ENCODE measurements at places on chromosomes 2 and 18. TPM values are rescaled to one million over a fixed set of nuclear protein-coding genes. Genes with fewer than 3 reads are reported as not detected.

LONRF2 gene
- under 0.01 TPM for total RNA-seq

IL1R1 gene
- 87.9 TPM for total RNA-seq

IL36G gene
- total RNA-seq: not detected

MAP3K20 gene
- 55.0 TPM for total RNA-seq

BOLL gene
- not detected for total RNA-seq

PPP1CB gene
- 127 TPM for total RNA-seq

PARD6G gene
- 0.22 TPM for total RNA-seq

ABCG5 gene
- total RNA-seq: not detected

TRAPPC12 gene
- total RNA-seq: 70.4 TPM

LOXHD1 gene
- total RNA-seq: not detected

- peak; percentile 44 for DNase-seq
- no peaks in the 10 kb centered on the region for H3K36me3 ChIP-seq
- no peaks in the 10 kb centered on the region for H3K4me1 ChIP-seq
- no peak overlapping the region for H3K4me3 ChIP-seq
- 0 out of 2 replicates have a peak, but pooled peaks cover 7% of the 10 kb centered on the region for H3K27me3 ChIP-seq
Measured at GRCh38 chr2:80326214-80326613, 21.7 kb upstream of the LRRTM1 start.

- H3K4me1 ChIP-seq: peaks cover 4% of the 10 kb centered on the region
- H3K27ac ChIP-seq: no peak overlapping the region
- DNase-seq: no peak
Measured at GRCh38 chr2:147888680-147889079, 43.9 kb downstream of the ACVR2A start.

DNA sequence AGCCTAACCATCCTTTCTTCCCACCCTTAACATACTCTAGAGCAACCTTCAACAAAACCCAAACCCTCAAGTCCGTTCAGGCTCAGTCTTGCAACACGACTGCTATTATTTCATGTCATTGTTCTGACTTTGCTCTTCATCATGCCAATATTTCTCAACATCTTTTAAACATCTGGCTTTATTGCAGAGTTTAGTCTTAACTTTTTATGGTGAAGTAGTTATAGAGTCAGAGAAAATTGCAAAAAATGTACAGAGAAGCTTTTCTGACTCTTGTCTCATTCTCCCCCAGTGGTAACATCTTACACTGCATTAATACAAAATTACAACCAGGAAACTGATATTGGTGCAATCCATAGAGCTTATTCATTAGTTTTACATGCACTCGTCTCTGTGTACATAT, 3.9 kb downstream of the MARCO start:
- H3K27ac ChIP-seq: no peak overlapping the region
- no peaks in the 10 kb centered on the region for H3K36me3 ChIP-seq
- peaks cover 30% of the 10 kb centered on the region for H3K27me3 ChIP-seq
- peak; percentile 11 for DNase-seq
- no peak overlapping the region for H3K4me3 ChIP-seq

DNA sequence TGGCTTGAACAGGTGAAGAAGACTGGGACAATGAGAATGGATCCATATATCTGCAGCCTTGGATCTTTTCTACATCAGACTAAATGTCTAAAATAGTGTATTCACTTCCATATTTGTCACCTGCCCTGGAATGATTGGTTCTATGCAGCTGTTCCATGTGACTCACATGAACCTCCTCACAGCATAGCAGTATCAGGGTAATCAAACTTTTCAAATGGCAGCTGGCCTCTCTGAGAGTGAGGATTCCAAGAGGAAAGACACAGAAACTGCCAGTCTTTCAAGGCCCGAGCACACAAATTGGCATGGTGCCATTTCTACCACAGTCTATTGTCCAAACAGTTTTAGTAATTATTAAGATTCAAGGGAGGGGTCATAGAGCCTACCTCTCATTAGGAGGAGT, 859.3 kb downstream of the BCL11A start:
- H3K27me3 ChIP-seq: no peaks in the 10 kb centered on the region
- no peaks in the 10 kb centered on the region for H3K36me3 ChIP-seq
- no peaks in the 10 kb centered on the region for H3K4me1 ChIP-seq
- no peak for DNase-seq
- H3K27ac ChIP-seq: no peak overlapping the region
- H3K4me3 ChIP-seq: no peak overlapping the region

DNA sequence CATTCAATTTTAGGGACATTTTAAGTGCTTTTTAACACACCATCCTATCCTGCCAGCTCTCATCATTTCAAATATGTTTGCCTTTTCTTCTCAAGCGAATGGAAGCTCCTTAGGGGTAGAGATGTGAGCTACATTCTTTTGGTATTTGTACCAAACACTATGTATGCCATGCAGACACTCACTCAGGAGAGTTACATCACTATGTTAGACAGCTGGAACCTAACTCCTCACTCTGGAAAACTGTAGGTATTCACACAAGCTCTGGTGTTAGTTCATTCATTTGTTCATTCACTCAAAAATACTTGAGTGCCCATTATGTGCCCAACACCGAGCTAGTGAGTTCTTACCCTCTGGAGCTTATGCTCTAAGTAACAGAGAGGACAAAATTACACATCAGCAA, 26.4 kb upstream of the RNU4ATAC start:
- H3K4me1 ChIP-seq: peaks cover 61% of the 10 kb centered on the region
- no peak for DNase-seq
- H3K27me3 ChIP-seq: no peaks in the 10 kb centered on the region
- H3K36me3 ChIP-seq: 0 out of 2 replicates have a peak, but pooled peaks cover 3% of the 10 kb centered on the region
- 0 out of 2 replicates have a peak overlapping the region, but pooled peaks have one; percentile 10 for H3K4me3 ChIP-seq

GRCh38 chr2:72926368-72926767, 9.0 kb downstream of the EMX1 start:
- H3K27me3 ChIP-seq: peaks cover 86% of the 10 kb centered on the region
- H3K4me3 ChIP-seq: no peak overlapping the region
- no peak for DNase-seq
- H3K4me1 ChIP-seq: peaks cover 5% of the 10 kb centered on the region
- H3K27ac ChIP-seq: no peak overlapping the region

- H3K4me1 ChIP-seq: peaks cover 6% of the 10 kb centered on the region
- H3K4me3 ChIP-seq: no peak overlapping the region
- H3K27ac ChIP-seq: no peak overlapping the region
- no peak for DNase-seq
Measured at GRCh38 chr18:55844382-55844781, 256.4 kb upstream of the TCF4 start.

DNA sequence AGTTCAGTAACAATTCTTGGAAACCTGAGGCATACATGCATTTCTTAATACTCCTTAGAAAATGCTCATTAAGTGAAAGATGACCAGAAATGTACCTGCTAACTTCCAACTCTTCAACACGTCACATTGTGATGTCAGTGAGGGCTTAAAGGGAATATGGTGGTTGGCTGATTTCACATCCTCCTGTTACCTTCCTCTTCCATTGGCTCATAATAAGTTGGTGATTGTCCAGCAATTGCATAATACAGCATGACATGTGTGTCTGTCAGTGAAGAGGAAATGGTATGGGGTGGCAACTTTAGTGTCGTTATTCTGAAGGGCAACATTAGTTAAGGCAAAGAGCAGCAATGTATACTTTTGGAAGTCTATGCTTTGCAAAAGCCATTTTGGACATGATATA, 26.0 kb downstream of the PLEK start:
- no peaks in the 10 kb centered on the region for H3K36me3 ChIP-seq
- H3K4me3 ChIP-seq: no peak overlapping the region
- no peak for DNase-seq

DNA sequence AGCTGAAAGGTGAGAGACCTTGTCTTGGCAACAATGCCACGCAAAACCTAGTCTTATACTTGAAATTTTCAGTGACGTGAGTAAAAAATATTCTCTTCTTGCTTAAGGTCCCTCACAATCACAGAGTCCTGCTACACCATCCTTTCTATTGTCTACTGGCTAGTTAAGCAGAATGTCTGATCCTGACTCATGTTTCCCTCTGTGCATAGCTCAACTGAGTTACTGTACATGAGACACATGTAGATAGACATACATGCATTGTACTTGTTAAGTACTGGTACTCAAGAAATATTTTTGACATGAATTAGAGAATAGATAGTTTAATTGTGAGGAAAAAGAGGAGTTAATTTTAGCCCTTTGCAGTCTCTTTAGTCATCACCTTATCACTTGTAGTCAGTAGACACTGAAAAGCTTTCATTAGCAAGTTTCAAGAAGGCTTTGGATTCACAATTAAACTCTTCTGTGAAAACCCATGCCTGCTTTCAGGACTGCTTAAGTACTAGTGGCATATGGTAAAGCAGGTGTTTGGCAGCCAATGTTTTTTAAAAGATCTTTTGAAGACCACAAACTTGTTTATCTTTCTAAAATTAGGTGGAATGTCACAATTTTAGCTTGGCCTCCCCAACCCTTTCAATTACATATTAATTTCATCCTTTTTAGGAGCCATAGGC, 158.7 kb upstream of the CCDC150 start:
- DNase-seq: peak; percentile 72
- H3K4me1 ChIP-seq: peaks cover 44% of the 10 kb centered on the region
- no peaks in the 10 kb centered on the region for H3K36me3 ChIP-seq

- peak; percentile 80 for DNase-seq
- H3K4me3 ChIP-seq: no peak overlapping the region
- no peaks in the 10 kb centered on the region for H3K36me3 ChIP-seq
- H3K27ac ChIP-seq: no peak overlapping the region
Measured at GRCh38 chr2:26770986-26771586, 7.0 kb downstream of the SLC35F6 start.

GRCh38 chr2:240703417-240704341, 12.0 kb downstream of the AQP12A start:
- no peak overlapping the region for H3K4me3 ChIP-seq
- DNase-seq: no peak
- no peaks in the 10 kb centered on the region for H3K36me3 ChIP-seq
- H3K27ac ChIP-seq: no peak overlapping the region
- peaks cover 38% of the 10 kb centered on the region for H3K27me3 ChIP-seq

DNA sequence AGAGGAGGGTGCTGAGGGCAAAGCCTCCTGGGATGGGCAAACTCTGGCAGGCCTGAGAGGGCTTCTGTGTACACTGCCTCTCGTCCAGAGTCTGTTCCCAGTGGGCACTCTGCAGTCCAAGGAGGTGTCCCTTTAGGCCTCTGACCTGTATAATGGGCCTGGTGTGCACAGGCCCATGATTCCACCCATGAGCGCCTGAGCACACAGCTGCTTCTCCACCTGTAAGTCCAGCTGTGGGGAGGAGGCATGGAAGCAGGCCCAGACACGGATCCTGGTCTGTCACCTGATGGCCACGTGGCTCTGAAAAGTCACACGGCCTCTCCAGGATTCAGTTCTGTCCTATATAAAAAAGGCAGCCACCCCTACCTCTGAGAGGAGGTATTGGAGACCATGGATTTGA, 57.0 kb downstream of the PARD6G start:
- no peak overlapping the region for H3K27ac ChIP-seq
- DNase-seq: no peak
- H3K36me3 ChIP-seq: no peaks in the 10 kb centered on the region
- no peaks in the 10 kb centered on the region for H3K4me1 ChIP-seq
- no peak overlapping the region for H3K4me3 ChIP-seq

DNA sequence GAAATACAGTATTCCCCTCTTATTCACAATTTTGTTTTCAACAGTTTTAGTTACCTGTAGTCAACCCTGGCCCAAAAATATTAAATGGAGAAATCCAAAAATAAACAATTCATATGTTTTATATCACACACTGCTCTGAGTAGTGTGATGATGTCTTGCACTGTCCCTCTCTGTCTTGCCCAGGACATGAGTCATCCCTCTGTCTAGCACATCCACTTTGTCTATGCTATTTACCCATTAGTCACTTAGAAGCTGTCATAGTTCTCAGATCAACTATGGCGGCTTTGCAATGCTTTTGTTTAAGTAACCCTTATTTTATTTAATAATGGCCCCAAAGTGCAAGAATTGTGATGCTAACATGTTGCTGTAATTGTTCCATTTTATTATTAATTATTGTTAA, 380.6 kb upstream of the REG3G start:
- no peaks in the 10 kb centered on the region for H3K36me3 ChIP-seq
- H3K27me3 ChIP-seq: no peaks in the 10 kb centered on the region
- no peak for DNase-seq
- H3K27ac ChIP-seq: no peak overlapping the region
- H3K4me1 ChIP-seq: no peaks in the 10 kb centered on the region
- no peak overlapping the region for H3K4me3 ChIP-seq

DNA sequence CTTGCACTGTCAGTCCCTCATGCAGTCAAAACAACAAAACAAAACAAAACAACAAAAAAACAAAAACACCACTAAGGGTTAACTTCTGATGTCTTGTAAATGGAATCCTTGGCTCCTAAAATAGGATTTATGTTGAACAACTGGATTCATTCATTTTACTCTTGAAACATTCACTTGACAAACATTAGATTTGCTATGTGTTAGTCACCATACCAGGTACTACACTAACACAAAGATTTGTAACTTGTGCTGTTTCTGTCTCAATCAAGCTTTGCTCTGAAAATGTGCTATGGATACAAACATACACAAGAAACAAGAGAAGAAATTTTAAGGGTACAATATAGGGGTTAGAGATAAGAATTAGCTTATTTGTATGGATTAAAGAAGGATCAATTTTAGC, 812.8 kb downstream of the LRP1B start:
- H3K27me3 ChIP-seq: no peaks in the 10 kb centered on the region
- no peak overlapping the region for H3K4me3 ChIP-seq
- no peaks in the 10 kb centered on the region for H3K4me1 ChIP-seq
- DNase-seq: peak; percentile 32

GRCh38 chr2:36539631-36540030, 58.3 kb downstream of the FEZ2 start:
- DNase-seq: peak; percentile 86
- H3K36me3 ChIP-seq: peaks cover 68% of the 10 kb centered on the region
- peaks cover 37% of the 10 kb centered on the region for H3K4me1 ChIP-seq
- 0 out of 2 replicates have a peak overlapping the region, but pooled peaks have one; percentile 9 for H3K4me3 ChIP-seq

DNA sequence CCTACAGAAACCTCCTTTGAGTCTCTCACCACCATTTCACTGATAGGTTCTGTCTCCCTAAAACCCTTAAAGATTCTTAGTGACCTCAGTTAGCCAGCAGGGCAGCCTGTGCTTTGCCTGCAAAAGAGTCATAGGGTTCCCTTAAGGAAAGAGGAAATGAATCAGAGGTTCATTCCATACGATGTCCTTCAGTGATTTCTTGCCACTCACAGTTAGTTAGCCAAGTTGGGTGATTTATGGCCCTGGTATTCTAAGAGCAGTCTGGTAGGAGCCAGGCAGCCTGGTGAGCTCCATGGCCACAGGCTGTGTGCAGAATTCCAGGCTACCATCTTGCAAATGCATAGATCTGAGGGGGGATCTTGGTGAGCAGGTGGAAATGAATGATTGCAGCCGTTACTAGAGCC, 18.7 kb upstream of the CCBE1 start:
- H3K36me3 ChIP-seq: no peaks in the 10 kb centered on the region
- peaks cover 46% of the 10 kb centered on the region for H3K4me1 ChIP-seq
- no peaks in the 10 kb centered on the region for H3K27me3 ChIP-seq
- peak overlapping the region; percentile 75 for H3K27ac ChIP-seq
- H3K4me3 ChIP-seq: no peak overlapping the region
- peak; percentile 96 for DNase-seq

- no peaks in the 10 kb centered on the region for H3K27me3 ChIP-seq
- no peak overlapping the region for H3K27ac ChIP-seq
- DNase-seq: peak; percentile 81
- peaks cover 20% of the 10 kb centered on the region for H3K4me1 ChIP-seq
- no peaks in the 10 kb centered on the region for H3K36me3 ChIP-seq
Measured at GRCh38 chr2:212686285-212686895, 147.8 kb upstream of the ERBB4 start.

Measured in GM23248 (cell line).